ENCODE measurements at places on chromosomes 11 and 22. TPM values are rescaled to one million over a fixed set of nuclear protein-coding genes. Genes with fewer than 3 reads are reported as not detected.

- DNase-seq, result no peak
- peaks cover 2% of the 10 kb centered on the region for H3K4me1 ChIP-seq
- H3K36me3 ChIP-seq, result no peaks in the 10 kb centered on the region
- peaks cover 7% of the 10 kb centered on the region for H3K27me3 ChIP-seq
- no peak overlapping the region for H3K4me3 ChIP-seq
Measured at GRCh38 chr11:1682225-1682905, 14.6 kb upstream of the KRTAP5-6 start.

Gene MMP27
- not detected for total RNA-seq

DNA sequence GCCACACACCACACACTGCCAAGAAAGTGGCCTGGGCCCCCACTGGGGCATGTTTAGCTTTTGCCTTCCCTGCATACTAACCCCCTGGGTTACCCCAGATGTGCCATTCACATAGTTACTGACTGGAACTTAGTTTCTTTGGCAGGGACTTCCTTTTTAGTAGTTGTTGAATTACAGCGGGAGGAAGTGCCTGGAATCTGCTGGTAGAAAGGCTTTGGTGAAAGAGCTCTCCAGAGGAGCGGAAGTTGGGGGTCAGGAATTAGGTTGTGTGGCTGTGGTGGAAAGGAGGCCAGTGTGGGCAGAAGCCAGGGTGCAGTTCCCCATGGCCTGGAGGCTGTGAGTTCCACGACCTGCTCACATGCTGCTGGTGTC is 69.0 kb downstream of the MED15 start:
- H3K27me3 ChIP-seq, result no peaks in the 10 kb centered on the region
- DNase-seq, result no peak
- peaks cover 64% of the 10 kb centered on the region for H3K4me1 ChIP-seq
- H3K27ac ChIP-seq, result no peak overlapping the region
- peaks cover 37% of the 10 kb centered on the region for H3K36me3 ChIP-seq

DNA sequence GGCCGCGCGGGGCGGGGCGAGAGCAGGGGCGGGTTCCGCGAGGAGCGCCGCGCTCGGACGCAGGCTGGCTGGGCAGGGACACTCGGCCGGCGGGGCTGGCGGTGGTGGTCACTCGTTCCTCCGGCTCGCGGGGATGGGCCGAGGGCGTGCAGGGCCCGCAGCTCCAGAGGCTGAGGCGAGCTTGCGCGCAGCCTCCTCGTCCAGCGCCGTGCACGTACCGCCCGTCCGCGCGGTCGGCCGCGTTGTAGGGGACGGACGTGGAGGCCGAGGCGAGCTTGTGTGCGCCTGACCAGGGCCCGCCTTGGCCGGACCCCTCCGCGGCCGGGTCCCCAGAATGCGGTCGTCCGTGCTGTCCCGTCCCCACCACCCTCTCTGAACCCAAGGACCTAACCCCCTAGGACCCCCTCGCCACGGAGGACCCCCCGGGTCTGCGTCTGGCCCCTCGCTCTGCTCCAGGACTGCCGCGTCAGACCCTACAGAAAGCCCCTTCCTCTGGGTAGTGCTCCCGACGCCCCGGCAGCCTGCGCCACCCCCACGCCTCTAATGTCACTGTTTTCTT is 569 bp upstream of the YPEL1 start:
- no peak overlapping the region for H3K27ac ChIP-seq
- H3K36me3 ChIP-seq, result no peaks in the 10 kb centered on the region
- DNase-seq, result no peak
- peaks cover 38% of the 10 kb centered on the region for H3K4me1 ChIP-seq
- no peaks in the 10 kb centered on the region for H3K27me3 ChIP-seq

Gene CELF1
- 133 TPM for total RNA-seq

DNA sequence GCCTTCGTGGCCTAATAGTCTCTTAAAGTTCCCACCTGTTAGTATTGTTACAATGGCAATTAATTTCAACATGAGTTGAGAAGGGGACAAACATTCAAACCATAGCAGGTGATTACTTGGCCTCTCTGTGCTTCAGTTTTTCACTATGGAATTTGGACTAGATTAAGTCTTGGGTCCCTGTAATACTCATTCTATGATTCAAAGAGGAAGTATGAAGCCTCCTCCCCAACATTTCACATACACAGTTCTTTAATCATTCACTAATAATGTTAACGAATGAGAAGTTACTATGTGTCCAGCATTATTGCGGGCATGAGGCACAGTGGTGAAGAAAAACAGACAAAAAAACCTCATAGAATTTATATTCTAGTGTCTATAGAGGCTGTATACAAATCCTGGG is 19.9 kb upstream of the USP47 start:
- H3K4me3 ChIP-seq, result no peak overlapping the region
- no peaks in the 10 kb centered on the region for H3K4me1 ChIP-seq
- no peak overlapping the region for H3K27ac ChIP-seq
- no peak for DNase-seq
- H3K27me3 ChIP-seq, result no peaks in the 10 kb centered on the region
- H3K36me3 ChIP-seq, result no peaks in the 10 kb centered on the region

Gene MMP1
- total RNA-seq, result not detected

- H3K27ac ChIP-seq, result no peak overlapping the region
- no peak overlapping the region for H3K4me3 ChIP-seq
- H3K27me3 ChIP-seq, result peaks cover 47% of the 10 kb centered on the region
- H3K36me3 ChIP-seq, result no peaks in the 10 kb centered on the region
- peaks cover 13% of the 10 kb centered on the region for H3K4me1 ChIP-seq
Measured at GRCh38 chr11:130451231-130452019, 3.0 kb downstream of the ADAMTS15 start.

Gene ZNF70
- 7.0 TPM for total RNA-seq

Gene TMEM45B
- total RNA-seq, result 4.7 TPM

Gene SLC37A2
- 1.2 TPM for total RNA-seq

DNA sequence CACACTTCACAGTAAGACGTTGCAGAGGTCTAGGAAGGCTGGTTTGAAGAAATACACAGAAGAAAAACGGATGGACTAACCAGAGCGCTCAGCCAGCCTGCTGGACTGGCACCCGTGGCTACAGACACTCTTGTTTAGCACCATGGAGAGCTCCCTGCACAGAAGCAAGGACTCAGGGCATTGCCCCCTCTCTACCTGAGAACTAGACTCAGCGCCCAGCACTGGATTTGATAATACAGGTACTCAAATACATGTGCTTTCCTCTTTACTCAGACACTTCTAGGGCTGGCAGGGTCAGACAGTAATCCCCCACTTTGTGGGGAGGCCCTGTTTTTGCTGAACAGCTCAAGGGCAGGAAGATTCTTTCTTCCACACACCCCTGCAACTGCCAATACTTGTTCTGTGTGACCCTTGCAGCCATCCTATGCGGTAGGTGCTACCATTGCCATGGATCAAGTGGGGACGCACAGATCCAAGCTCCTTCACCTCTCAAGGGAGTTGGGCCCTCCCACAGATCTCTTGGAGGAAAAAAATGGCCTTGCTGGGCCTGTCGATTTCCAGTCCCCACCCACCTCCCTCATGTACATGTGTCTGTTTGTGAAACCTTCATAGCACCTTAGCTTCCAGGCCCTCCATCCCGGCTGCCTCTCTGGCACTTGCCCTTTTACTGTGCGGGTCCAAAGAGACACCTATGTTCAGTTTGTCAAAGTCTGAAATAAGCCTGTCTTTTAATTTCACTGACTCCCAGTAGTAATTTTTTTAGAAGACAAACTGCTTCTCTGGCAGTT is 5.1 kb upstream of the P2RX6 start:
- H3K27ac ChIP-seq, result peak overlapping the region; percentile 24
- H3K27me3 ChIP-seq, result no peaks in the 10 kb centered on the region
- H3K4me1 ChIP-seq, result peaks cover 15% of the 10 kb centered on the region
- no peaks in the 10 kb centered on the region for H3K36me3 ChIP-seq
- no peak for DNase-seq

- H3K36me3 ChIP-seq, result no peaks in the 10 kb centered on the region
- H3K27me3 ChIP-seq, result peaks cover 12% of the 10 kb centered on the region
- peaks cover 2% of the 10 kb centered on the region for H3K4me1 ChIP-seq
- no peak overlapping the region for H3K4me3 ChIP-seq
Measured at GRCh38 chr11:102655547-102655946, 30.4 kb upstream of the MMP20 start.

Gene PDE2A
- 1.9 TPM for total RNA-seq

- H3K4me3 ChIP-seq, result no peak within 1 kb of the TSS
- H3K27me3 ChIP-seq, result peaks cover 17% of the 10 kb centered on the region
- H3K36me3 ChIP-seq, result no peaks in the 10 kb centered on the region
- peaks cover 2% of the 10 kb centered on the region for H3K4me1 ChIP-seq
- no peak within 1 kb of the TSS for H3K27ac ChIP-seq
Measured at GRCh38 chr11:49208006-49208721, at the start of gene FOLH1. Gene FOLH1, minus strand, starts transcription at chr11:49208602. Its CDS starts 193 bp downstream, at chr11:49208409.

GRCh38 chr22:26822313-26822712 is 164.9 kb downstream of the MIAT start:
- H3K27ac ChIP-seq, result no peak overlapping the region
- H3K4me1 ChIP-seq, result no peaks in the 10 kb centered on the region
- DNase-seq, result no peak
- no peaks in the 10 kb centered on the region for H3K27me3 ChIP-seq
- H3K4me3 ChIP-seq, result no peak overlapping the region

Gene TEX12
- 0.44 TPM for total RNA-seq

Gene APOL5
- not detected for total RNA-seq

DNA sequence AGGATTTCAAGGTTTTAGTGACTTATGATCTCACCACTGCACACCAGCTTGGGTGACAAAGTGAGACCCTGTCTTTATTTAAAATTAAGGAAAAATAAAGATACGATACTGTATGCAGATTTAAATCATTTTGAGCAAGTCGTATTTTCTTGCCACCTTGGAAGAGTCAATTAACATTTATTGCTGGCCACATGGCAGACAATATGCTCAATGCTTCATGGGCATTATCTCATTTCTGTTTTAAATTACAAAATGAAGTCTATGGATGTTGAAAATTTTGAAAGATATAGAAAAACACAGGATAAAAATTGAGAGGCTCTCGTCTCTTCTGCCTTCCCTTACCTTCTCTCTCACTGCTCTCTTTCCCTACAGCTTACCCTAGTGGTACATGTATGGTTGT is 349.0 kb upstream of the CCDC90B start:
- H3K27ac ChIP-seq, result no peak overlapping the region
- no peaks in the 10 kb centered on the region for H3K36me3 ChIP-seq
- no peak for DNase-seq
- peaks cover 22% of the 10 kb centered on the region for H3K27me3 ChIP-seq
- no peak overlapping the region for H3K4me3 ChIP-seq

DNA sequence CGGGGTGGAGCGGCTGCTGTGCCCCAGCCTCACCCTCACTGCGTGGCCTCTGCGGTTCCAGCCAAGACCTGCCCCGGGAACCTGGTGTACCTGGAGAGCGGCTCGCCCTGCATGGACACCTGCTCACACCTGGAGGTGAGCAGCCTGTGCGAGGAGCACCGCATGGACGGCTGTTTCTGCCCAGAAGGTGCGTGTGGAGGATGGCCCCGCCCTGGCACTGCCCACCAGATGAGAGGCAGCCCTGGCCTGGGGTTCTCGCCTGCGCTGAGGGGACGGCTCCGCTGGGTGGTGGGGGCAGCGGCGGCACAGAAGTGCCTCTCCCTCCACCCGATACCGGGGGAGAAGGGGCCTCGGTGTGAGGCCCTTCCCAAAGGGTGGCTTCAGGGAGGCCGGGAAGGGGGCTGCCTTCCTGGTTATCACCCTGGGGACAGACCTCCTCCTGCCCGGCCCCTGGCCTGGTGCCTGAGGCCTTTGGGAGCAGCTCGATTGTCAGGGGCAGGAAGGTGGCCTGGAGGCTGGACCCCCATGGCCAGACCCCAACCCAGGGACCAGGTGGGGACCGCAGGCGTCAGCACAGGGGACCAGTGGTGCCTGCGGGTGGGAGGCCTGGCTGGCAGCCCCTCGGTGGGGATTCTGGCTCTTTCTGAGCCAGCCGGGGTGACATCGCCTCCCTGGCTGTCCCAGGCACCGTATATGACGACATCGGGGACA is 7.1 kb downstream of the MUC2 start:
- H3K27me3 ChIP-seq, result no peaks in the 10 kb centered on the region
- H3K27ac ChIP-seq, result no peak overlapping the region
- no peaks in the 10 kb centered on the region for H3K4me1 ChIP-seq
- no peaks in the 10 kb centered on the region for H3K36me3 ChIP-seq
- no peak for DNase-seq

Gene AKIP1
- 17.6 TPM for total RNA-seq

GRCh38 chr11:63978551-63979239 is 4.3 kb downstream of the COX8A start:
- peaks cover 22% of the 10 kb centered on the region for H3K4me1 ChIP-seq
- peak overlapping the region; percentile 30 for H3K4me3 ChIP-seq
- DNase-seq, result no peak

Gene TST
- not detected for total RNA-seq

DNA sequence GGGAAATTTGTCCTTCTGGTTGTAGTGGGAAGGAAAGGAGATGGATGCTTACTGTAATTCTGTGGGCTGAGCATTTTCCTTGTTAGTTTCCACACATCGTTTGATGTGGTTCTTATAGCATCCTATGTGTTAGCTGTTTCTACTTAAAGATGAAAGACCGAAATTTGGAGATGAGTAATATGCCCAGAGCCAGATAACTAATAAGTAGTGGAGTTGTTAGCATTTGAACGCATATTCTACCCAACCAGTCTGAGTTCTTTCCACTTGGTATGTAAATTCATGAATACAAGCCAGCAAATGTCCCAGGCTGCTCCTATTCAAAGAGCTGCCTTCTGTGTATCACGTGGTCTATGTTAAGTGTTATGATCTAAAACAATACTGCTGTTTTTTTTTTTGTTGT is 14.6 kb downstream of the SPECC1L start:
- H3K4me3 ChIP-seq, result no peak overlapping the region
- DNase-seq, result no peak
- peaks cover 59% of the 10 kb centered on the region for H3K4me1 ChIP-seq
- peak overlapping the region; percentile 1 for H3K27ac ChIP-seq
- no peaks in the 10 kb centered on the region for H3K27me3 ChIP-seq

Gene TRIM29
- total RNA-seq, result not detected

GRCh38 chr22:28171712-28172111 is 252.7 kb upstream of the PITPNB start:
- no peaks in the 10 kb centered on the region for H3K27me3 ChIP-seq
- H3K4me3 ChIP-seq, result no peak overlapping the region
- no peaks in the 10 kb centered on the region for H3K36me3 ChIP-seq
- H3K4me1 ChIP-seq, result no peaks in the 10 kb centered on the region
- no peak overlapping the region for H3K27ac ChIP-seq
- no peak for DNase-seq

Gene TH
- not detected for total RNA-seq

GRCh38 chr11:18844753-18845367 is 53.3 kb upstream of the PTPN5 start:
- no peak overlapping the region for H3K4me3 ChIP-seq
- DNase-seq, result no peak
- peaks cover 3% of the 10 kb centered on the region for H3K36me3 ChIP-seq

DNA sequence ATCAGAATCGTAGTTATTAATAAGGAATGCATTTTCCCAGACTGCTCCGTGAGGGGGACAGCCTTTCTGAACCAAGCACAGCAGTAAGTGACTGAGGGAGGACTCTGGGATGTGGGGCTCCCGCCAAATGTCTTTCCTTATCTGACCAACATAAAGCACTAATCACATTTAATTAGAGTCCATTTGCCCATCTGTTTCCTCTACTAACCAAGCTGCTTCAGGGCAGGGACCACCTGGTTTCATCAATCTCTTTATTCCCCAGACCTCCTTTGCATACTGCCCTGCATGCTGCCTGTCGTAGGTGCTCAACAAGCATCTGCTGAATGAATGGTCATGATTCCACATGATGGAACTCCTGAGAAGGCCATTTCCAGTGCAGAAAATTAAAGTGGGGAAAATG is 29.4 kb downstream of the SMCO4 start:
- H3K27me3 ChIP-seq, result no peaks in the 10 kb centered on the region
- no peaks in the 10 kb centered on the region for H3K4me1 ChIP-seq
- H3K4me3 ChIP-seq, result no peak overlapping the region
- no peak overlapping the region for H3K27ac ChIP-seq

Gene OR52E8
- total RNA-seq, result not detected

Gene MICAL2
- total RNA-seq, result 7.0 TPM

- H3K27me3 ChIP-seq, result no peaks in the 10 kb centered on the region
- H3K27ac ChIP-seq, result peak overlapping the region; percentile 68
- no peak overlapping the region for H3K4me3 ChIP-seq
- DNase-seq, result no peak
- H3K4me1 ChIP-seq, result peaks cover 11% of the 10 kb centered on the region
- no peaks in the 10 kb centered on the region for H3K36me3 ChIP-seq
Measured at GRCh38 chr22:37894939-37895670, 11.0 kb upstream of the MICALL1 start.

All from naive thymus-derived CD8-positive, alpha-beta T cell (primary cell).